ENCODE measurements at places on chromosomes 7 and 10. TPM values are rescaled to one million over a fixed set of nuclear protein-coding genes. Genes with fewer than 3 reads are reported as not detected.

C10orf105 gene
- total RNA-seq, result not detected

NKX6-2 gene
- total RNA-seq, result not detected

EVX1 gene
- total RNA-seq, result 0.35 TPM

NUTM2E gene
- not detected for total RNA-seq

LRMDA gene
- 3.6 TPM for total RNA-seq

PIK3AP1 gene
- total RNA-seq, result 3.7 TPM

ARMC3 gene
- total RNA-seq, result 0.40 TPM

SPDYE2B gene
- not detected for total RNA-seq

RBM20 gene
- total RNA-seq, result 1.3 TPM

- no peaks in the 10 kb centered on the region for H3K36me3 ChIP-seq
- H3K27me3 ChIP-seq, result no peaks in the 10 kb centered on the region
- no peak overlapping the region for H3K4me3 ChIP-seq
- no peak overlapping the region for H3K27ac ChIP-seq
- DNase-seq, result peak; percentile 77
Observed at GRCh38 chr10:31034098-31034909, 2.6 kb upstream of the ZNF438 start.

- no peak overlapping the region for H3K27ac ChIP-seq
- H3K4me1 ChIP-seq, result no peaks in the 10 kb centered on the region
- H3K27me3 ChIP-seq, result no peaks in the 10 kb centered on the region
- peaks cover 26% of the 10 kb centered on the region for H3K36me3 ChIP-seq
Observed at GRCh38 chr7:256981-257646, 32.9 kb upstream of the FOXL3 start.

GRCh38 chr7:88666626-88667025 lies 92.9 kb upstream of the ZNF804B start:
- H3K4me3 ChIP-seq, result no peak overlapping the region
- H3K27ac ChIP-seq, result no peak overlapping the region
- H3K4me1 ChIP-seq, result no peaks in the 10 kb centered on the region
- no peaks in the 10 kb centered on the region for H3K36me3 ChIP-seq
- H3K27me3 ChIP-seq, result no peaks in the 10 kb centered on the region

DNA sequence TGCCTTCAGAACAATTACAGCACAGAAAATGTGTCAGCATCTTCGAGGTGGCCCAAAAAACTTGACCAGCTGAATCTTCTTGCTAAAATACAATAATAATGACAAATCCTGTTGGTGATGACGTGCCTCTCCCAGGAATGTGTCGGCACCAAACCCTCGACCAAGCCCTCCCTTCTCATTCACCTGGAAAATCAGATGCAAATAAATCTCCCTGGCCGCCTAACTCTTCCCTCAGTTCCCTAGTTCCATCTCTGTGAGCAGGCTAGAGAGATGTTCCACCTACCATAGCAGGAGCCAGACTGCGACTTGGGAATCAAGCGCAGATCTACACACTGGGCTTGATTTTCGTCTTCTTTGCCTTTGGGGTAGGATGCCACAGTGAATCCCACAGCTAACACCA lies 4.1 kb downstream of the PRSS1 start:
- H3K36me3 ChIP-seq, result no peaks in the 10 kb centered on the region
- no peak overlapping the region for H3K4me3 ChIP-seq
- peak; percentile 67 for DNase-seq
- H3K27me3 ChIP-seq, result peaks cover 36% of the 10 kb centered on the region

DNA sequence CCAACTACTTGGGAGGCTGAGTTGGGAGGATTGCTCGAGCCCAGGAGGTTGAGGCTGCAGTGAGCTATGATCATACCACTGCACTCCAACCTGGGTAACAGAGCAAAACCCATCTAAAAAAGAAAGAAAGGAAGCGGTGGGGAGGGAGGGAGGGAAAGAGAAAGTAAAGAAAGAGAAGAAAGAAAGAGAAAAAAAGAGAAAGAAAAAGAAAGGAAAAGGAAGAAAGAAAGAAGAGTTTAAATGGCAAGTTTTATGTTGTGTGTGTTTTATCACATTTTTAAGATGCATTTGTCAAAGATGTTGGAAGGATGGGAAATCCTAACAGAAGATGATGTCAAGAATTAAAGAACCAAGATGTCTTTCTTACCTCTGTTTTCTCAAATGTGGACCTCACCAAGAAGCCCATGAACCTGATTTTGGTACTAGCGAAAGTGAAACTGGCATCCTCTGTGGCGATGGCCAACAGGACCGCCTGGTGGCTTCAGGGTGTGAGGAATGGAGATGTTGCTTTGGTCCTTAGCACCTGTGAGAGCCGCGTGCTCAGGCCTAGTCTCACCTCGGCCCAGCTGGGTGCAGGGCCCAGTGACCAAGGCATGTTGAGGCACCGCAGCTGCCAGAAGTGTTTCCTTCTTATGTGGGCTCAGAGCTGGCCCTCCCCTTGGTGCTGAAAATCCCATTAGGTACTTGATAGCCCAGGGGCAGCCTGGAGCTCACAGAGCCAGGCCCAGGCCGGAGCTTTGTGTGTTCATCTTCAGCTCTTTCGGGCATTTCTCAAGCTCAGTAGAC lies 9.8 kb downstream of the UCMA start:
- H3K4me1 ChIP-seq, result peaks cover 3% of the 10 kb centered on the region
- no peak overlapping the region for H3K27ac ChIP-seq
- DNase-seq, result no peak
- H3K36me3 ChIP-seq, result no peaks in the 10 kb centered on the region
- no peaks in the 10 kb centered on the region for H3K27me3 ChIP-seq

- H3K4me3 ChIP-seq, result peak overlapping the region; percentile 43
- no peaks in the 10 kb centered on the region for H3K27me3 ChIP-seq
- H3K27ac ChIP-seq, result no peak overlapping the region
- peak; percentile 65 for DNase-seq
Observed at GRCh38 chr10:71622154-71622526, 97.4 kb downstream of the C10orf105 start.

GRCh38 chr10:111114758-111115500 lies 38.1 kb downstream of the ADRA2A start:
- DNase-seq, result no peak
- H3K36me3 ChIP-seq, result no peaks in the 10 kb centered on the region
- no peaks in the 10 kb centered on the region for H3K4me1 ChIP-seq
- H3K27me3 ChIP-seq, result no peaks in the 10 kb centered on the region

GRCh38 chr10:103021900-103022293 lies 103.8 kb downstream of the CNNM2 start:
- no peaks in the 10 kb centered on the region for H3K4me1 ChIP-seq
- no peak overlapping the region for H3K27ac ChIP-seq
- H3K4me3 ChIP-seq, result no peak overlapping the region

DNA sequence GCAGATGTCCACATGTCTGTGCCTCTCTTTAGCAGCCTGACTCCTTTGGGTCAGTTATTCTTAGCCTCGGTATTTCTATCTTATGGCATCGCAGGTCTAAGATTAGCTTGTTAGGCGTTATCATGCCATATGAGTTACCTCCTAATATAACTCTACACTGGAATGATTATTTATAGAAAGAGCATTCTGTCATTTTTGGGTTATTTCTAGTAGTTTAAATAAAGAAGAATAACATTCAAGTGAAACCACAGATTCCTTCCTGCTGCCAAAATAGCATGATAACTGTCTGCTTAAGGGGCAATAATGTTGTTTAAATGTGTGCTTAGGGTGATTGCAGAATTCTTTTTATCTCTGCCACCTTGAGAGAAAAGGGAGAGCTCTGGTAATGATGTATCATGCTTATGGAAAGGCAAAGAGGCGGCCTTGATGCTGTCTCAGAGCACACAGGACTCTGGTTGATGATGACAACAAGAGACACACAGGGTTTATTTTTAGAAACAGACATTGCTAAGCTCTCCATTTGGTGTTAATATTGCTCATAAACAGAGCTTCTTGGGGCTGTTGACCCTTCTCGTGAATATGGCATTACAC lies 10.4 kb downstream of the HDAC9 start:
- no peak overlapping the region for H3K4me3 ChIP-seq
- no peaks in the 10 kb centered on the region for H3K27me3 ChIP-seq
- H3K4me1 ChIP-seq, result peaks cover 31% of the 10 kb centered on the region

- H3K27me3 ChIP-seq, result no peaks in the 10 kb centered on the region
- H3K36me3 ChIP-seq, result no peaks in the 10 kb centered on the region
- H3K4me1 ChIP-seq, result no peaks in the 10 kb centered on the region
- DNase-seq, result no peak
Observed at GRCh38 chr10:51707392-51707791, 8.0 kb upstream of the CSTF2T start.
